ENCODE measurements at places on chromosomes 4 and X.

DNA sequence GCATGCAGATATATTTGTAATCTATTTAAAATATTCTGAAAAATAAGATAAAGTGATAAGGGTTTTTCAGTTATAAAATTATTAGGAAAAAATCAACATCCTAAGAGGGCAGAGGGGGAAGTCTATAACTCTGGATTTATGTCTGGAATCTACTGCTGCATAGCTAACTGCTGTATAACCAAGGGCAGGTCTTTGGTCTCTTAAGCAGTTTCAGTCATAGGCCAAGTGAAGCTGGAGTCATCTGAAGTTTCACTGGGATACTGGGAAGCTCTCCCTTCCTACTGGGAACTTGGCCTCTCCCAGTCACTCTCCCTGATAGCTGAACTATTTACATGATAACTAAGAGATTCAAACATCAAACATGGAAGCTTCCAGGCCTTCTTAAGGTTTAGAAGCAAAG is 1409.9 kb upstream of the PCDH7 start:
- no peak for DNase-seq

DNA sequence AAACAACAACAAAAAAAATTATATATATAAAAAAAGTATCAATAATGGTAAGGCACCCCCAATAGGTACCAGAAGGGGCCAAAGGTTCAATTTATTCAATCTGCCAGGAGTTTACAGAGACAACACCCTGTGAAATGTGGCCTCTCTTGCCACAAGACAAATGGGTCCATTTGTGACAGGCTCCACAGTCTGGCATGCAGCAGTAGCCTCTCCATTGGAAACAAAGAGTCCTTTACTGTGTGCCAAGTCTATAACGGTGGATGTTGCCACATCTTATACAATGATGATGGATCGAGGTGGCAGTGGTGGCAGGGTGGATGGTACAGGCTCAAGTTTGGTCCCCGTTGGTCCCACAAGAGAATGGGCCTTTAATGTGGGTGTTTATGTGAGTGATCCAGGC is 70.1 kb upstream of the SH3RF1 start:
- no peak for DNase-seq

DNA sequence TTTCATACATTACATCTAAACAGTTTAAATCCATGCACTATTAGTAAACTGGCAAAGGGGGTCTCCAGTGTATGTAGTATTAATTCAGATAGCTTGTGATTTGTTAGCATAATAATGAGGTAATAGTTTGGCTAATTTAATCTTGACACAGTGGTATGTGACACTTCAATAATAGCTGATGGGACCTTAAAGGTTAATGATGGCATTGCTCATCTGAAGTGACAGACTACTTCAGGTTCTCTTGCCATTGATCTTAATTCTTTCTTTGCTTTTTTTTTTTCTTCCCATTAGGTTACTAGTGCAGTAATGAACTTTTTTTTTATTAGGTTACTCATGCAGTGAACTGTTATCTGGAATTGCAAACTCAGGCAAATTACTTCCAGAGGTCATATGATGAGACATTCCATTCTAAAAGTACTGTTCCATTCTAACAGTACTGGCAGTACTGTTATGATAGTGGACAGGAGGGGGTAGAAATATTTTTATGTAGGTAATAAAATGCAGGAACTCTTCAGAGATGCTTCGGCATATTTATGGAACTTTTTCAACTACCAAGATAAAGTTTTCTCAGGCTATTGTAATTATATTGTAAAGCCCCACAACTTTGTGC is 911.3 kb upstream of the LCORL start:
- DNase-seq, result no peak

GRCh38 chr4:807792-808191 is 18.1 kb downstream of the CPLX1 start:
- DNase-seq, result no peak

DNA sequence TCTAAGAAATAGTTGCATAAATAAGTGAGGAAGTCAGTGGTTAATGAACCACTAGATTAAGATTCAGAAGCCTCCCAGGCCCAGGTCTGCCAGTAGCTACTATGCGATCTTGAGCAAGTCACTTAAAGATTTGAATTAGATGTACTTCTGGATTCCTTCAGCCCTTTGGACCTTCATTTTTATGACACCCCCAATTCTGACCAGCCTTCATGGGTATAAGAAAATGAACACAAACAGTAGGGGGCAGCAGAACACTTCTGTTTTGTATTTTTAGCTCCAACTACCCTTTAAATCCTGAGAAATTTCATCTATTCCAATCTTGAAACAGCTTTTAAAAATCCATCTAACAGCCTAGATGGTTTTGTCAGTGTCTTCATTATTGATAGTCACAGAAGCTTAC is 19.0 kb downstream of the TMEM47 start:
- DNase-seq, result no peak

- DNase-seq, result no peak
Observed at GRCh38 chr4:139207873-139208403, 30.9 kb upstream of the ELF2 start.

DNA sequence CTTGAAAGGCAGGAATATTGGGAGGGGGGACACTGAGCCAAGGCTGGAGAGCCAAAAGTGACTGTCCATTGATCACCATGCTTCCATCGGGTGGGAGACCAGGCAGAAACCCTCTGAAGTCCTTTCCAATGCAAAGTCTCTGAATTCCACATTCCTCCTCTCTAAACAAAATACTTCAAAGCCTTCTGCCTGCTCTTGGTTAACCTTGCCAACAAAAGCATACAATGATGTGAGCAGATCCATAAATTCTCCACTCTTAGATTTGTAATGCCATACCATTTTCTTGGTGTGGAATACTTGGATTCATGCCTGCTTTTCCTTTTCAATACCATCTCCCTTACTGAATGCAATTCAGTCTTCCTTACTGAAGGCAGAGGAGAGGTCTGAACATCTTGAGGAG is 74.1 kb upstream of the FAM9B start:
- DNase-seq, result no peak

- no peak for DNase-seq
Observed at GRCh38 chr4:165440415-165441158, 61.8 kb downstream of the CPE start.

GRCh38 chr4:149882251-149882650 is 66.6 kb upstream of the IQCM start:
- no peak for DNase-seq

DNA sequence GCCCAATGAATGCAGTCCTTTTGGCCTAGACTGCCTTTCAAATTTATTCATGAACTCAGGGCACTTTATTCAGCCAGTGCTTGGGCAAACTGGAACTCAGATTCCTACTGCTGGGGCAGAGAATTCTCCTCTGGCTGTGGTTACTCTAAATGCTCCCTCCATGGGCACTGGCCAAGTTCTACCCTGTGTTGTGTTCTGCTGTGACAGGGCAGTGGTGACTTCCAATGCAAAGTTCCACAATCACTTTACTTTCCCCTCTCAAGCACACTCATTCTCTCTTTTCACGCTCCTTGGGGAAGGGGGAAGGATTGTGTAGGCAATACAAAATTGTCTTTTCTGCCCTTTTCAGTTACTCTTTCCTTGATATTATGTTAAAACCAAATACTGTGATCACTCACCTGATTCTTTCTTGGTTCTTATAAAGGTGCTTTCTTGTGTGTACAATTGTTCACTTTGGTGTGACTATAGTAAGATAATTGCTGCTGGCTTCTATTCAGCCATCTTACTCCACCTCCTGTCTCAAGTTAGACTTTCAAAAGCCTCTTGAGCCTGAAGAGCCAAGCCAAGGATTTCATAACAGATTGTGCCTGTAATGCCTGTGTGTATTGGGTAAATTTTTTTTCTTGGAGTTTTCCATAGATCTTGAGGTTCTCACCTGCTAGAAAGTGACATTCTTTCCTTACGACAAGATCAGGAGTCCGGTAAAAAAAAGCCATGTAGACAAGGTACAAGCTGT is 1078.6 kb downstream of the FAM133A start:
- DNase-seq, result no peak

DNA sequence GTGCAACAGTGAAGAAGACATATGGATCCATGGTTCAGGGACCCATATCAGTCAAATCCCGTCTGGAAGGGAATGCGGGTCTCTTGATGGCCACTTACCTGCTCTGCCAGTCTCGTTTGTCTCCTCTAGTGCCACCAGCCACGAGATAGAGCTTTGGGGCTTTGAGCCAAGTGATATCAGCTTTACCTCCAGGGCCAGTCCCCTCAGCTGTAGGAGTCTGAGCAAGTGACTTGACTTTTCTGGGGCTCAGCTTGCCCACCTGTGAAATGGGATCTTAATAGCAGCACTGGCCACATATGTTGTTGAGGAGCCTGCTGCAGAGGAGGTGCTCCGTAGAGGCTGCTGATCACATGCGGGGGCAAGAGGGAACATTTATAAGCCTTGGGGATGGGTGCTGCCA is 1.2 kb downstream of the SLC2A9 start:
- no peak for DNase-seq

DNA sequence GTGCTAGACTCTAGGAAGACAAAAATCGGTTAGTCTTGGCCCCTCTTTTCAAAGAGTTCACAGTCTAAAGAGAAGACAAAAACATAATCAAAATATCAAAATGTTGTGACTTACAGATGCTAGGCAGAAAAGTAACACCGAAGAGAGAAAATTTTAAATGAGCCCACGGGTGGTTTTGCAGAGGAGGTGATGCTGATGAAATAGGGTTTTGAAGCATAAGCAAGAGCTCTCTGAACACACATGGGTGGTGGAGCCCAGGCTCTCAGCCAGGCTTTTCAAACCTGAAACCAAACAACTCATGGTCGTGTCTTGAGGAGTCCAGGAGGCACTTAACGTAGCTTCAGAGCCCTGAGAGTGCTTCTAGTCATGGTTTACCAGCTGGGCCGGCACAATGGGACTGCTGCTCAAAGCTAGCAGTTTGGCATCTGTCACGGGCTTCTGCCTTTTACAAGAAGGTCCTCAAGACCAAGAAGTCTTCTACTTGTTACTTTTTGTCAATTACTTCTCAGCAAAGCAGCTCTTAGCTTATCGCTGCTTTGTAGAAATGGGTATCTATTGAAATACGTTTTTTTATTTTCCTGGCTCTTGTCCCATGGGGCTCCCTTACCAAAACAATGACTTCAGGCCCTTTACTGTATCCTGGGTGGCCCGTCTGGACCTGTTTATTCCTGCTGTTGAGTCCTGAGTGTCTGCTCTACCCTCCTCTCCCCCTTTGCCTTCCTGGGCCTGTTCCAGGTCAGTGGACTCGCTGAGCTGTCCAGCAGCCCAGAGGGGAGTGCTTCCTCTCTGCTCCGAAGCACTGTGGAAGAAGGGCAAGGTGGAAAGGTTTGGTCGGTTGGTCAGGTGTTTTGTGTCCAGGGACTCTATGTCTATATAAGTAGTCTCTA is 69.5 kb downstream of the TNIP2 start:
- no peak for DNase-seq

GRCh38 chr4:73821325-73821724 is 15.2 kb upstream of the CXCL6 start:
- no peak for DNase-seq

DNA sequence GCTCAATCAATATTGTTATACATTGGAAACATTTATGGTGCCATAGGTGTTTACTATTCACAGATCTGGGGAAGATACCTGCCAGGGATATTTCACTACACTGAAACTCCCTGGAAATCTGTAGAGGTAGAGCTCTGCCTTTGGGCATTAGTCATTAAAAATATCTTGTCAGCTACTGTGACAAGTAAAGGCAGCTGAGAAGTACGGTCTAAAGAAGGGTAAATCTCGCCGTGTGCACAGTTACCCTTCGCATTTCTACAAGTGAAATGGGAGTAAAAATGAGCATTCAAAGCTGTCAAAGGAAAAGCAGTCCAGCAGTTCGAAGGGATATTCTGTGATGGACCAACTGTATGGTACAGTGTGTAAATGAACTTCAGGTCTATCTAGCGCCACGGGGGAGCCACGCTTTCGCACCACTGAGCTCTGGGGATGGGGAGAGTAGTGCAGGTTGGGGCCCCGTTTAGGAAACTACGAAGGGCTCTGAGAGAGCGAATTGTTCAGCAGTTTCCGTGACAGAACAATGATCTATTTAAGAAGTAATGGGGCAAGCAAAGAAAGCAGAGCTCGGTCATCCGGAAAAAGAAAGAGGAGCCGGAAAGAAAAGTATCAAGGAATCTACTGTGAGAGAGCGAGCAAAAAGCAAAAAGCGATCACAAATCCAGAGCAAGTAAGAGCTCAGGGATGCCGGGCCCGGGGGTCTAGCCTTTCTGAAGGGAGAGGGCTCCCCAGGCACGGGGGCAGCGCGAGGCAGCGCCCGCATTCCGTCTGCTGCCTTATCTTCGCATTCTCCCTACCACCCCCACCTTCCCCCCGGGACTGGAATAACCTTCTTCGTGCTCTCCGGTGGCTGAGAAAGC is 646 bp downstream of the TIGD4 start:
- DNase-seq, result no peak

DNA sequence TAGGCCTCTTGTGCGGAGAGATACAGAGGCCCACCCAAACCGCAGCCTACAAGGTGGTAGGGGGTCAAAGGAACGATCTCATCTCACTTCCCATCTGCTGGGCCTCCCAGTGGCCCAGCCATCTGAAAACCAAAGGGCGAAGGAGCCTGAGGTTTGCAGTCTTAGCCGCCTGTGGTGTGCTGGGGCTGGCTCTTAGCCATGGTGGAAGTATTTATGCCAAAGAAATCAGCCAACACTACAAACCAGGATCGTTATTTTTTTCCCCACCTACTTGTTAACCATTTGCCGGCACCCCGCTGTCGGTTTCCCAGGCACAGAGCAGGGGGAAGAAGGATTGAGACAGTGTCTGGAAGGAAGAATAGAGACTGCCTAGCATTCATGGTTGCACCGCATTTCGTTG is 30.9 kb upstream of the CDKL5 start:
- DNase-seq, result no peak

DNA sequence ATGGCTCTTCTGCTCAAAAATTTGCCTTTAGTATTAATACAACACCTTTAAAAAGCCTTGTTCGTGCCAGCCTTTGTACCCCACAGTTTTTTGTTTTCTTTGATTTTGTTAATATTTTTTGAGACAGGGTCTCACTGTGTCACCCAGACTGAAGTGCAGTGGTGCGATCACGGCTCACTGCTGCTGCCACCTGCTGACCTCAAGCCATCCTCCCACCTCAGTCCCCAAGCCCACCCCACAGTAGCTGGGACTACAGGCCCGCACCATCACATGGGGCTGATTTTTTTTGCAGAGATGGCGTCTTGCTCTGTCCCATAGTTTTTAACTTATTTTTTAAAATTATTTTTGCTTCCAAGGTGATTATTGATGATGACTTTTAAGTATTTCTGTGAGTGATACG is 134.0 kb downstream of the HTR2C start:
- no peak for DNase-seq

Measured in activated CD8-positive, alpha-beta memory T cell treated with anti-CD3 and anti-CD28 coated beads for 48 hours (primary cell).